AG04450 (cell line): ENCODE measurements at places on chromosomes 3 and 15.

DNA sequence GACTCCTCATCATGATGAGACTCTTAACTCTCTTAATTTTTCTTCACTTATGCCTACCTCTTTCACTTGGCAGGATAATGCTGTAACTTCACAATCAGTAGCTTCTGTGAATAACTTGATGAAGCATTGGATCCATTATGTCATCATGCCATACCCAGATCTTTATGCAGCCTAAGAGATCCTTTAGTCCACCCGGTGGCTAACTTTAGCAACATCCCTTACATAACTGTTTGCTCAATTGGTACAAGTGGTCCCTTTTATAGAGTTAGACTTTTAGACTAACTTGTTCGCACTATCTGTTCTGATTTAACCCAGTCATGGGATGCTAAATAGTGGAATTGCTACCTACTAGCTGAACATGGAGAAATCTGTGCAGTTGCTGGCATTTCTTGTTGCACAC is 184.5 kb downstream of the USP13 start:
- no peak for DNase-seq

DNA sequence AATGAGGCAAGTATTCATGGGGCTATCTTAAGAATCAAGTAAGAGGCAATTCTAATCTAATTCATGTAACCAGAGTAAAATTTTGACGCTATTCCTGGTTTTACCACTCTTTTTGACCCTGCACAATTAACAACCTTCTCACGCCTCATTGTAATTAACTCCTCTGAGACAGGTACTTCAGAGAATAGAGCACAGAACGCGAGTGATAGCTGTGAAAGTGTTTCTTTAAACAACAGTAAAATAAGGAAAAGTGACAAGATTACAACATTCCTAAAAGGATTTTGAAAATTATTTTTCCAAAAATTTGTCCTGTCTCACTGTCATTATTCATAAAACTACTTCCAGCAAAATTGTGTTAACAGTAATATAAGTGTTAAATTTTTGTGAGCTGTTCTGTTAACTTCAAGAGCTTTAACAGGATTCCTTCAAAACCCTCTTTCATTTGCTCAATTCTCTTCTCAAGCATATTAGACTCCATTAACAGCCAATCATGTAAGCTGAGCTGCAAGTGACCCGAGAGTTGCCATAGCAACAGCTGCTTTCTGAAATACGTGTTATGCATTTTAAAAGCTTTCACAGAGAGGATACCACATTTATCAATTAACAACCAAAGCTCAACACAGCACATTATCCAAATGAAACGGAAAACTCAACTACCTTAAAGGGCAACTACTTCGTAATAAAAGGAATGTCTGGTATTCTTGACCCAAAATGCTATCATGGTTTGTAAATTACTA is 93.1 kb downstream of the STAG1 start:
- peak; percentile 50 for DNase-seq

GRCh38 chr3:46923559-46924350 is 46.2 kb downstream of the PTH1R start:
- DNase-seq, result no peak

DNA sequence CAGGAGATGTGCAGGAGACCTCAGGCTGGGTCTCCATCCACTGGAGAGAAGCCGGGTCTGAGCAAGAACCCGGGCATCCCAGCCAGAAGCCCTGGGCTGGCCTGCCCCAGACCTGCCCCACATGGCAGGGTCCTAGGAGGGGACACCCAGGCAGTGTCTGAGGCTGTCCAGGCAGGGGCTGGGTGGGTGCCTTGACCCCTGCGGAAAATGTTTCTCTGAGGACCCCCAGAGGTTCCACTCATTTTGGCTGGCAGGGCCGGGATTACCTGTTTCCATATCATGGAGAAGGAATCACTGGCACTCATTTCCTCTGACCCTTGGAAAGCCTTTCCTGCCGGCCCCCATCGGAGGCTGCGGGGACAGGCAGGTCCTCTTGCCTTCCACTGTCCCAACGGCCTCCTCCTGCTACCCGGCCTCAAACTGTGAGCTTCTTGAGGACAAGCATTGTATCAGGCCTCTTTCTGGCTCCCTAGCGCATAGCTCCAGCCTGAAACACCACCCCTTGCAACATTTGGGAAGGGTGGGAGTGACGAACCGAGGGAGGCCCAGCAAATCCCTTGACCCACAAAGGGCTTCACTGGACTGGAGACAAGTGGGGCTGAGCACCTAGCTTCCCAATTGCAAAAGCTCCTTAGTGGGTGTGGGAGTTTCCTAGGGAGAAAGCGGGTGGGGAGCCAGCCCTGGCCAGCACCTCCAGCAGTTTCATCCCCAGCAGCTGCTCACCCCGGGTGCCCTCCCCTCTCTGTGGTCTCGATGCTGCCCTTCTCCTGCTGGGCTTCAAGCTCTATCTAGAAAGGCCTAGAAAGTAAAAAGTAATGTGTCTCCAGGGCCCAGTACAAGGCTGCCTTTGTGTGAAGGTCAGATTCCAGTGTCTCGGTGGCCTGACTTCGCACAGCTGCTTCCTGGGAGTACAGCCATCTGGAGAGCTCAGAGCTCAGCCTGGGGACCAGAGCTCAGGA is 29.7 kb downstream of the ACSBG1 start:
- no peak for DNase-seq

GRCh38 chr3:88626456-88627120 is 476.8 kb downstream of the C3orf38 start:
- DNase-seq, result no peak

DNA sequence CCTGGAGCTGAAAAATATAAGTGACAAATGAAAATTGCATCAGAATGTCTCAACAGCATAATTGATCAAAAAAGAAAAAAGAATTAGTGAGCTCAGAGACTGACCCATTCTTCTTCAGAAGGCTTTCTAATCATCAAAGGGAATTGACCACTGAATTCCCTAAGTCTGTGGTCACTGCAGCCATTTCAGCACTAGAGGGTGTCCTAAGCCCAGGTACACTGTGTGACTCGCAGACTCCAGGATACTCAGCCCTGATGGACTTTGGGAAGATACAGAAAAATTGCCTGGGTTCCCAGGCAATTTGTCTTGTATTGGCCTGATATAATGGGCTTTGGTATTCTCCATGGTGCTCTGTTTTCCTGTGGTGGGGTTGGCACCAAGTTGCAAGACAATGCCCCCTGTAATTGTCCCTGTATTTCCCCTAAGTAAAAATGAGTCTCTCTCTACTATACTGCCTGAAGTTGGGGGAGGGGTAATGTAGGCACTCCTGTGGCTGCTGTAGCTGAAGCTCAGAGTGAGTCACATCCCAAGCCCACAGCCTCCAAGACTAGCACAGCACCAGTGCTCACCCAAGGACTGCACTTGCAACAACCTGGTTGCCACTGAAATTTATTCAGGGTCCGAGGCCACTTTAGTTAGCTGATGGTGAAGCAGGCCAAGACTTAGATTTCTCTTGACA is 256.0 kb upstream of the STAC start:
- no peak for DNase-seq

GRCh38 chr3:44680921-44681455 is 31.5 kb upstream of the ZNF502 start:
- no peak for DNase-seq

DNA sequence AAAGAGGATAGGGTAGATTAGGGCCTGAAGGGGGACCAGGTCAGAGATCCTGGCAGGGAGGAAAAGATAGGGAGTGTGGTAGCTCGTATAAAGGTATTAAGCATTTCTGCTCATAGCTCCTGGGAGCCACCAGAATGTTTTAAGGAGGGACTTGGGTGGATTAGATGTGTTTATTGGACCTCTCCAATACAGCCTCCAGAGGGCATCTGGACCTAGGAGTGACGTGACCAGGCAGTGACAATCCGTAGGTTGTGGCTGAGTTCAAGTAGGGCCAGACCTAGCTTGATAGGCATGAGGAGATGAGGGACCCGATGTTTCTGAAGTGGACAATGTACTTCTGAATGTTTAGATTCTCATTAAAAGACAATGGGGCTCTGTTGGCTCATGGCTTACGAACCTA is 435.2 kb downstream of the MCTP2 start:
- no peak for DNase-seq
